ENCODE measurements at places on chromosomes 2 and 18.

- DNase-seq = no peak
Measured at GRCh38 chr2:10544252-10544651, 96.1 kb upstream of the ODC1 start.

- no peak for DNase-seq
Measured at GRCh38 chr2:64101141-64101591, 43.1 kb downstream of the PELI1 start.

GRCh38 chr18:26267357-26267930 lies 41.2 kb downstream of the TAF4B start:
- DNase-seq = no peak

DNA sequence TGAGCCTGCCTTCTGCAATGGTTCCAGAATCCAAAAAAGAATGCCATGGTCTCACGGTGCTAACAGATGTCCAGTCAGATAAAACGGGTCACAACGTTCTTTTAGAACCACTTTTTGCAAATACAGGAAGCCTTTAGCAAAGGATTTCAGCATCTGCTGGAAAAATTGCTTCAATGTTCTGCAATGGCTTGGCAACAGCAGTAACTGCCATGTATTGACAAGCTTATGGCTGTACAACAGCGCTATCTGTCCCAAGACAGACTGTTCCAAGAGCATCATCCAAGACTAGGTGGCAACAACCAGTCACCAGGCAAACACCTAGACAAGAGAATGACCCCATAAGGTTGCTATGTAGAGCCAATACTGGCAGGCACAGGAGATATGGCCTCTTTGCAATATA lies 37.6 kb upstream of the RIOK3 start:
- DNase-seq = no peak

GRCh38 chr2:82993609-82994008 lies 1465.5 kb downstream of the SUCLG1 start:
- no peak for DNase-seq

DNA sequence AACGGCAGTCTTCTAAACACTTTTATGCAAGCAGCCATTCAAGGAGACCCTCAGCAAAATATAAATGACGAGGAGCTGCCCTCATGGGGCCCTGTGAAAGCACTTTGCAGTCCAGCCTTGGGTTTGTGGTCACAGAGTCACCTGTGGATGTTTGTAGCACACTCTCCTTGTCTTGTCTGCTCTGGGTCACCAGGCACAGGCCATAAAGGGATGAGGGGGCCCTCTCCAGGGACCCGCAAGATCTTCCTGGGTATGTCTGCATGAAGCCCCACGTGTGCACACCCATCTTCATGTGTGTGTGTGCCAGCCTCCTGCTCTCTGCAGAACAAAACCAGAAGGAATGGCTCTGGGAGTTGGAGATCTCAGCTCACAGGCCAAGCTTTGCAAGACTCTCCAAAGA lies 36.2 kb downstream of the ATOH8 start:
- DNase-seq = no peak

DNA sequence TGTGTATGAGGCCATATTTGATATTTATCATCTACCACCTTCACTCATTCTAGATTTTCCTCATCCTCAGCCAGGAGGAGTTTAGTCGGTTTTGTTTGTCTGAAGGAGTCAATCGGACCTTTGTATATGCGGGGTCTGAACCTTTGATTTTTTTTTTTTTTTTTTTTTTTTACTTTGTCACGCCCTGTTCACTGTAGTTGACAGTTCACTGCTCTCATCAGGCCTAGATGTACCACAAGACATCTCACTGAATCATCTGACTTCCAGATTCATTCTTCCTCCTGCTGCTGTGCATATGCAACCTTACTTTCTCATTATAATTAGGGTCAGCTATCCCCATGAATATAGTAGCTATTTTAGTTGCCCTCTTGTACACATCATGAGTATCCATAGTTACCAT lies 133.2 kb downstream of the ARHGAP15 start:
- DNase-seq = no peak

GRCh38 chr2:182968493-182968892 lies 69.8 kb downstream of the NCKAP1 start:
- DNase-seq = no peak

All from esophagus muscularis mucosa (tissue), 4 donors.